ENCODE measurements at places on chromosomes 2 and 18.

DNA sequence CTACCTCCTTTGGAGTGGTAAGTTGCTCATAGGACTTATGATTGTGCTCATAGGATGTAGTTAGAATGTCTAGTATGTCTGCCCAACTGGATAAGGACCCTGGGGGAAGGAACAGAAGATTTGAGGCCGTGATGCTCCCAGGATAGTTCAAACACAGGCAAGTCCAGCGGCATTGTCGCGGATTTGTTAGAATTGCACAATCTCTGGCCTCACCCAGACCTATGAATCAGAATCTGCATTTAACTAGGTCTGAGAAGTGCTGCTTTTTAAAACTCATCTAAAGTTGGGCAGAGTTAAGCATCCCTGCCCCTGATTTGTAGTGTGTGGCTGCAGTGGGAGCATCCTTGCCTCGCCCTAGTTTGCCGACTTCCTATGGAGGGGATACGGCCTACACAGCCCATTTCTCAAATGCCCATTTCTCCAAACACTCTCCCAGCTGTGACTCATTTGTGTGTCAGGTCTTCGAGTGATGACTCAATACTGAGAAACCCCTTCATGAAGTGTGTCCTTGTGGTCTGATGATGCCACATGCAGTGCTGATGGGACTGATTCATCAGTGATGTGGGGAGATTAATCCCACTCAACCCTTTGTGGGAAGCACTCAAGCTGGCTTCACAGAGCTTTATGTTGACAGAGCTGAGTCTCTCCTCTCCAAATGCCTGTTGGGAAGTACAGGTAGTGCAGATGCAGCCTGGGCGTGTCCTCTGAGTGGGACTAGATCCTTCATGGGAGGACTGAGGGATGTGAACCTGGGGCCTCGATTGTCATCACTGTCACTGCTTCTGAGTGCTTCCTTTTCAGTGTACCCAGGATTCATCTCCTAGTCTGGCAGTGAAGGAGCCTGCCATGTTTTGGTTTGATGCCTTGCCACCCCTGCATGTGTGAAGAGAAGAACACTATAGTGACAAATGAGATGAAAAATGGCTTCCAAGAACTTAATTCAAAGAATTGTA lies 18.7 kb downstream of the SMIM21 start:
- peak; percentile 99 for DNase-seq

GRCh38 chr2:219405451-219405850 lies 12.7 kb upstream of the DES start:
- peak; percentile 35 for DNase-seq

- DNase-seq = no peak
Observed at GRCh38 chr18:13067124-13067523, 76.0 kb downstream of the CEP192 start.

- DNase-seq = peak; percentile 81
Observed at GRCh38 chr2:63763391-63763941, 78.2 kb upstream of the UGP2 start.

DNA sequence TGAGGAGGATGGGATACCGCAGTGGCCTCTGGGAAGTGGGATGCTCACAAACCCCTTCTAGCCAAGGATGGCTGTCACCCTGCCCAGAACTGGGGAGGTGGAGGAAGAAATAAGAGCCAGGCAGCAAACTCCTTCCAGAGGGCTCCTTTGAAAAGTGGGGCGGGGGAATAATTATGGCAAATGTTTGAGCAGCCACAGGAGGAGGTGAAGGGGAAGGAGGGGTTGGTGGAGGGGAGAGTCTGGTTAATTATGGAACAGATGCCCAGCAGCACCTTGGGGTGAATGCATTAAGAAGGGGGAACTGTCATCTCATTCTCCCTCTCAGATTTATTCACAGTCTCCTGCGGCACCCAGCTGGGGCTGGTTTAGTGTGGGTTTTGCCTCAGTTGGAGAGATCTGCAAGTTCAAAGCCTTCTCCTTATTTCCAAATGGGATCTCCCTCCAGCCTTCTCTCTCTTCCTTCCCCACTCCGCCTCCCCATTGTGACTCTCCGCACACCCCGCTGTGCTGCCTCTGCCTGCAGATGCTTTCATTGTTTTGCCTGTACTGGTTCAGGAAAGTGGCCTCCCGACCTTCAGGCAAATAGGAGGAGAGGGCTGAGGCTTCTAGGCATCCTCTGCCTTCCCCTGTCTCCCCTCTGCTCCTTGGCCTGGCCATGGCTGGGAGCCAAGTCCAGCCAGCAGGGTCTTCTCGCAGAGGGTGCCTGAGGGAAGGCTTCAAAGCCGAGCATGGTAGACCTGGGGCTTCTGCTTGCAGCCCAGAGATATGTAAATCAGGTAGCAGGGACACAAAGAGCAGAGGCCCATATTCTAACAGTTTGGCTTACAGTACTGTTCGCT lies 457.2 kb upstream of the MEX3C start:
- no peak for DNase-seq

GRCh38 chr2:72819501-72819900 lies 6.3 kb downstream of the EXOC6B start:
- DNase-seq = no peak

DNA sequence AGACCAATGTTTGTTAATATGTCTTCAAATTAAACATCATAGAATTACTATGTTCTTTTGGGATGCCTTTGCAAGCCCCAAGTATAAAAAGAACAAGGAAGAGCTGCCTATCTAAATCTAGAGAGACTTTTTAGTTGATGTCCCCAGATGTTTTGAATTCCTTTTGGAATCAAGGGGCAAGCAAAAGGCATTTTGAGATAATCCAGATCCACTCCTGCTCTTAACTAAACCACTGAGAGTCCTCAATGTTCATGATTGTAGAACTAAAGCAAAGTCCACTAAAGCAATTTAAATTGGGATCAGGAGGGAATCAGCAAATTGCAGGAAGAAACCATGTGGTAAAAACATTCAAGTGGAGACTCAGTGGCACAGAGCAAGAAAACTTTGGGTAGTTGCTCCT lies 558.5 kb upstream of the VRK2 start:
- no peak for DNase-seq

GRCh38 chr2:59804732-59805131 lies 748.7 kb downstream of the BCL11A start:
- DNase-seq = no peak

- DNase-seq = no peak
Observed at GRCh38 chr2:113173542-113174375, at the start of gene PSD4. Gene PSD4 (plus strand): TSS chr2:113173971. CDS start chr2:113182457, 8,486 bp downstream.

DNA sequence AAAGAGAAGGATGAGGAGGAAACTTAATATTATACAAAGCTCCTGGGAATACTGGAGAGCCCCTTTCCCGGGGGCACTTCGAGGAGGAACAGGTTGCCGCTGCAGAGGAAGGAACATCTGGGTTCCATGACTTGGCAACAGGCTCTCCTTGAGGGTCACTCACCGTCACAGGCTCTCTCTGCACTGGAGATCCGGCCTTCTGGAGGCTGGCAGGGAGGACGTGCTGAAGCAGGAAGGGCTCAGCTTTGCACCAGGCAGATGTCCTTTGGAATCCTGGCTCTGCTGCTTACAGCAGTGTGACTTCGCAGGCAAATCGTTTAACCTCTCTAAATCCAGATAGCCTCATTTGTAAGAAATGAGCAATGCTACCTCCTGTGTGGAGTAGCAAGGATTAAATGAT lies 2.9 kb upstream of the DPYSL5 start:
- DNase-seq = no peak
